Colonic mucosa (tissue), 4 donors: ENCODE measurements at places on chromosomes 11 and 22. TPM values are rescaled to one million over a fixed set of nuclear protein-coding genes. Genes with fewer than 3 reads are reported as not detected.

DDX17 gene
- 333 TPM for total RNA-seq

OR6M1 gene
- total RNA-seq, result not detected

DNA sequence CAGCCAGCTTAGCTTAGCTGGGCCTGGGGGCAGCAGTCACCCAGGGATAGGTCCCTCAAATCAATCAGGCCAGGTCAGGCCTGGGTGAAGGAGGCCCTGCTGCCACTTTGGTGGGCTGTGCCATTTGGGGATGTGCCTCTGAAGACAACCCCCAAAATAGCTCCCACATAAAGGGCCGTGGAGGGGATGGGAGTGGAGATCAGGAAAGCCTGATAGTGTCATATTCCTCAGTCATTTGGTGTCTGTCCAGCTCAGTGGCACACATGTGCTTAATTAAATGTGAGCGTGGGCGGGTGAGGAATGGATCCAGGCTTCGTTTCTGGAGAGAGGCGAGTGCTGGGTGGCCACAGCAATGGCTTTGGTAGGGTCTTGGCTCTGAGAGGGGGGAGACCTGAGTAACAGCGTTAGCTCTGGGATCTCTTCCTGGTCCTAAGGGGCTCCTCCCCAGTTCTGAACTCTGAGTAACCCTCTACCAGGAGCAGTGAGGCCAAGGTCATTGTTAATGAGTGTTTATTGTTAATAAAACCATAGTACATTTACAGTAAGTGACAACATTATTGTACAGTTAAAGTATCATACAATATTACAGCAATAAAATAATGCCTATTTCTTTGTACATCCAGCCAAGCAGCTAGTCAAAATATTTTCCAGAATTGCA lies 45.2 kb downstream of the NAT10 start:
- H3K4me1 ChIP-seq, result no peaks in the 10 kb centered on the region
- peaks cover 13% of the 10 kb centered on the region for H3K36me3 ChIP-seq
- no peak overlapping the region for H3K4me3 ChIP-seq
- H3K27ac ChIP-seq, result no peak overlapping the region
- H3K27me3 ChIP-seq, result no peaks in the 10 kb centered on the region

GRCh38 chr11:27699242-27699925 lies 871 bp downstream of the BDNF start:
- H3K36me3 ChIP-seq, result no peaks in the 10 kb centered on the region
- no peak overlapping the region for H3K27ac ChIP-seq
- H3K4me3 ChIP-seq, result peak overlapping the region; percentile 44
- DNase-seq, result no peak
- H3K27me3 ChIP-seq, result peaks cover 27% of the 10 kb centered on the region

DNA sequence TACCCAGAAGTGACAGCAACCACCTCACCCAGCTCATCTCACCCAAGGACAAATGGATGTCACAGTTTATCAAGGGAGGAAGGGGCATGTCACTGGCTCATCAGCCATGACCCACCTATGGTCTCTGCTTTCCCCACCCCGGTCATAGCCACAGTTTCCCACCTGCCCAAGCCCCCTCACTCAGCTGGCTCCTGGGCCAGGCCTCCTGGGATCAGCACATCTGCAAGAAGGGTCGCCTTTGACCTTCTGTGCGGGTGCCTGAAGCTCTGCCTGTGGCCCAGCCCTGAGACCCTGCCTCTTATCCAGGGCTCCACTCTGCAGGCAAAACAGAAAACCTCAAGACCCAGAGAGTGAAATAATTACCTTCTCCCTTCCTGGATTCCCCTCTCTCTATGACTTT lies 236.4 kb downstream of the BUD13 start:
- no peak overlapping the region for H3K27ac ChIP-seq
- no peaks in the 10 kb centered on the region for H3K36me3 ChIP-seq
- no peaks in the 10 kb centered on the region for H3K4me1 ChIP-seq
- peaks cover 4% of the 10 kb centered on the region for H3K27me3 ChIP-seq
- H3K4me3 ChIP-seq, result no peak overlapping the region

- no peak overlapping the region for H3K27ac ChIP-seq
- no peaks in the 10 kb centered on the region for H3K4me1 ChIP-seq
- DNase-seq, result no peak
- no peaks in the 10 kb centered on the region for H3K27me3 ChIP-seq
Measured at GRCh38 chr11:111465400-111465799, 46.8 kb downstream of the BTG4 start.

UCP2 gene
- total RNA-seq, result 43.0 TPM

DNA sequence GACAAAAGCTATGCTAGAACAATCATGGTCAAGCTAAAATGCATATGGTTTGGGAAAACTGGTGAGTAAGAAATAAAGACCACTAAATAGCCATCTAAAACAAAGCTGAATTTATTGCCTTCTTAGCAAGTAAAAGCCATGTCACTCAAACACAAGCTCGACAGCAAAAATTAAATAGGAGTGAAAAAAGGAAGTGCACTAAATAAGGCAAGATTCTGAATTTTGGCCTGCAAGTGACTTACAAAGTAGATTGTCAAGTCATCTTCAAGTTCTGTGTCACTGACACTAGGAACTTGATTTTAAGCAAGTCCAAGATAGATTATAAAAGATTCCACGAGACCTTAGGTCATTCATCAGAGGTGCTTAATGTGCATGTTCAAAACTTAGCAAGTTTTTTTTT lies 27.4 kb downstream of the TUG1 start:
- no peaks in the 10 kb centered on the region for H3K36me3 ChIP-seq
- H3K4me1 ChIP-seq, result no peaks in the 10 kb centered on the region
- H3K4me3 ChIP-seq, result no peak overlapping the region
- H3K27ac ChIP-seq, result no peak overlapping the region
- H3K27me3 ChIP-seq, result no peaks in the 10 kb centered on the region

GRCh38 chr22:19826619-19826950 lies 28.1 kb downstream of the GNB1L start:
- DNase-seq, result no peak
- H3K4me3 ChIP-seq, result no peak overlapping the region
- no peaks in the 10 kb centered on the region for H3K36me3 ChIP-seq
- no peaks in the 10 kb centered on the region for H3K27me3 ChIP-seq
- no peak overlapping the region for H3K27ac ChIP-seq

- DNase-seq, result no peak
- no peak overlapping the region for H3K27ac ChIP-seq
- H3K4me1 ChIP-seq, result no peaks in the 10 kb centered on the region
Measured at GRCh38 chr11:8577791-8578581, 16.0 kb downstream of the STK33 start.

DNA sequence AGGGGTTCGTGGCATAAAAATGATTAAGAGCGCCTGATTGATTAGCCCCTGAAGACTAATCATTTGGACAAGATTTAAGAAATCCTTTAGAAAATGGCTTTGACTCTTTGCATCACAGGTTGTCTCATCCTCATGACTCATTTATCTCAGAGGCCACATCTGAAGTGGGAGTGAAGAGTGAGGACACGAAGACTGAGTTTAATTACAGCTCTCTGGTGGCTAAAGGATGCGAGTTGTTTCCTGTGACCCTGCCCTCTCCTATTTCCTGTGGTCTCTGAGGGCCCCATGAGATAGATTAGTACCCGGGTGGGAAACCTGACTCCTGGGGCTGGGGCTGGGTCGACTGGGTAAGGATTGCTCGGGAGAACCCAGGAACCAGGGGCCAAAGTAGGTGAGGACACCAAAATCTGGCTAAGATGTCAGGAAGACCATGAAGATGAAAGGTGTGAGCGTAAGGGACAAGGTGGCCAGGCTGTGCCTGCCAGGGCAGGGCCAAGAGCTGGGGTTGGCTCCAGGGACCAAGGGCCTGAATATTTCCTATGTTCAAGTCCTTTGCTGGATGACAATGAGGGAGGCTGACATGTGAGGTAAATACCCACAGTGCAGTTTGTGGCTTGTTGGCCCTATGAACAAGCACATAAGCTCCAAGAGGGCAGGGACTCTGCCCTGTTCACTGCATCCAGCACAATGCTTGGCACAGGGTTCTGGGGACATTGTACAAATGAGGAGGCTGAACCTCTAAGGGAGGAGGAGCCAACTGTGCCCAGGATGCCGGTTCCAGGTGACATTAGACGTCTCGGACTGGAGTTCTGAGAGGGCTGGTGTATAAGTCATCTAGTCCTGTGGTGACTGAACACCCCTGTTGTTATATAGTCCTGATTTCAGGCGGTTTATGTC lies 3.6 kb downstream of the OTOG start:
- no peak overlapping the region for H3K27ac ChIP-seq
- no peaks in the 10 kb centered on the region for H3K4me1 ChIP-seq
- no peaks in the 10 kb centered on the region for H3K27me3 ChIP-seq
- no peak for DNase-seq
- H3K4me3 ChIP-seq, result no peak overlapping the region
- H3K36me3 ChIP-seq, result no peaks in the 10 kb centered on the region

GRCh38 chr11:19935507-19935906 lies 222.9 kb downstream of the NAV2 start:
- H3K4me3 ChIP-seq, result no peak overlapping the region
- H3K27me3 ChIP-seq, result no peaks in the 10 kb centered on the region
- no peaks in the 10 kb centered on the region for H3K4me1 ChIP-seq
- DNase-seq, result no peak
- H3K36me3 ChIP-seq, result no peaks in the 10 kb centered on the region

GRCh38 chr11:131656839-131657211 lies 286.4 kb downstream of the NTM start:
- no peaks in the 10 kb centered on the region for H3K4me1 ChIP-seq
- no peak for DNase-seq
- no peak overlapping the region for H3K27ac ChIP-seq
- H3K36me3 ChIP-seq, result no peaks in the 10 kb centered on the region
- H3K4me3 ChIP-seq, result no peak overlapping the region

KCNJ1 gene
- not detected for total RNA-seq

GRCh38 chr22:38735465-38736256 lies 20.1 kb downstream of the SUN2 start:
- peaks cover 35% of the 10 kb centered on the region for H3K36me3 ChIP-seq
- no peak overlapping the region for H3K4me3 ChIP-seq
- DNase-seq, result no peak
- no peaks in the 10 kb centered on the region for H3K4me1 ChIP-seq
- H3K27me3 ChIP-seq, result no peaks in the 10 kb centered on the region

- peak; percentile 78 for DNase-seq
- no peaks in the 10 kb centered on the region for H3K27me3 ChIP-seq
- H3K4me3 ChIP-seq, result no peak overlapping the region
- no peaks in the 10 kb centered on the region for H3K36me3 ChIP-seq
- H3K27ac ChIP-seq, result no peak overlapping the region
- no peaks in the 10 kb centered on the region for H3K4me1 ChIP-seq
Measured at GRCh38 chr11:19311308-19312030, 70.7 kb upstream of the E2F8 start.

DNA sequence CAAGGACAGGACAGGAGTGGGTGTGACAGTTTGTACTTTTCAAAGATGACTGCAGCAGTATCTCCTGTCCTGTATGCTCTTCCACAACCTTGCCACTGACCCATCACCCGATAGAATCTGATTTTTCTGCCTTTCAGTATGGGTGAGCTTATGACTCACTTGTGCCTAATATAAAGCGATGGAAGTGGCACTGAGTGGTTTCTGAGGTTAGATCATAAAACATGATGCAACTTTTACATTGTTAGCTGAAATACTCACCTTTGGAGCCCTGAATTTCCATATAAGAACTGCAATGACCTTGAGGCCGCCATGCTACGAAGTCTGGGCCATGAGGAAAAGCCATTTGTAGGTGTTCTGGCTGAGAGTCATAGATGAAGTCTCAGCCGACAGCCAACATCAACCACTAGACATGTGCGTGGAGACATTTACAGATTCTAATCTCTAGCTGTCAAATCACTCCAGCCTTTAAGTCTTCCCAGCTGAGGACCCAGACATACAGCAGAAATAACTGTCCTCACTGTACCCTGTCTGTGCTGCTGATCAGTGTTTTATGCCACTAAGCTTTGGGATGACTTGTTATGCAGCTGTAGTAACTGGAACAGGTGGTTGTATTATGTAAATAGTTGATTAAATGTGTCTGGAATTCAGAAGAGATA lies 105.9 kb upstream of the ARHGAP20 start:
- H3K27ac ChIP-seq, result no peak overlapping the region
- no peak for DNase-seq
- no peak overlapping the region for H3K4me3 ChIP-seq
- H3K4me1 ChIP-seq, result no peaks in the 10 kb centered on the region
- no peaks in the 10 kb centered on the region for H3K36me3 ChIP-seq

WBP2NL gene
- 1.9 TPM for total RNA-seq

DNA sequence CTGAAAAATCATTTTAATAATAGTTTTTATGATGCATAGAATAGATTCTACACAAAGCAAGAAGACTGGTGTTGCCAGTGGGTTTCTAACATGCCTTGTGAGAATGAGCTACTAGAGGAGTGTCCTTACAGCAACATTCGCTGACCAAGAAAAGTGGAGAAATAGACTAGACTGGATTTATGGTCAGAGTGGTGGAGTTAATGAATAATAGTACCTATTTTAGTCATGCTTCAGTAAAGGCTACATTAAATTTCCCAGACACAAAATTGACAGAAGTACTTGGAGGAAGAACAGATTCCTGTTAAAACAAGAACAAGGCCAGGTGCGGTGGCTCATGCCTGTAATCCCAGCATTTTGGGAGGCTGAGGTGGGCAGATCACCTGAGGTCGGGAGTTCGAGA lies 539.2 kb downstream of the ETS1 start:
- no peak for DNase-seq
- no peak overlapping the region for H3K4me3 ChIP-seq
- H3K27me3 ChIP-seq, result no peaks in the 10 kb centered on the region
- no peaks in the 10 kb centered on the region for H3K4me1 ChIP-seq

GRCh38 chr11:107778839-107779517 lies 67.1 kb upstream of the SLN start:
- no peaks in the 10 kb centered on the region for H3K27me3 ChIP-seq
- no peaks in the 10 kb centered on the region for H3K4me1 ChIP-seq
- H3K4me3 ChIP-seq, result no peak overlapping the region
- H3K36me3 ChIP-seq, result no peaks in the 10 kb centered on the region
- no peak for DNase-seq
